ENCODE measurements at places on chromosomes 1 and 21.
A peak's percentile ranks its signal among the peaks of the same experiment; 100 is the strongest.

DNA sequence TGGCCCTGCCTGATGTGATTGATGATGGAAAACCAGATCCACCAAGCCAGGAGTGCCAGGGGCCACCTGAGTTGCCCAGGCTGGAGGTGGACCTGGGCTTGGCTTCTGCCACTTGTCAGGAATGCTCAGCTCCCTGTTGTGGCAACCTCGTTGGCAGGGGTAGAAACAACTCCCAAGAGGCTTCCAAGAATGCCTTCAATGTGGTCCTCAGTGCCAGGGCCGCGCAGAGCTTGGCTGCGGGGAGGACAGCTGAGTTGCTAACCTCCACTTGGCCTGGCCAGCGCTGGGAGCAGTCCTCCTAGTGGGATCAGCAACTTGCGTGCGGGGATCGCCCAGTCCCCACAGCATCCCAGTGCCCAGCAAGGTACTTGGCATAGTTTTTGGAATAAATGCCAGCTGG, 9.0 kb downstream of the MYOM3 start:
- no peaks in the 10 kb centered on the region for H3K36me3 ChIP-seq
- no peak for DNase-seq
- no peaks in the 10 kb centered on the region for H3K27me3 ChIP-seq
- no peak overlapping the region for H3K27ac ChIP-seq

GRCh38 chr1:226082959-226083301, 20.4 kb downstream of the H3-3A start:
- H3K4me3 ChIP-seq, result peak overlapping the region; percentile 84
- peaks cover 8% of the 10 kb centered on the region for H3K4me1 ChIP-seq
- H3K27me3 ChIP-seq, result no peaks in the 10 kb centered on the region
- no peak overlapping the region for H3K27ac ChIP-seq
- H3K36me3 ChIP-seq, result no peaks in the 10 kb centered on the region
- DNase-seq, result no peak

- H3K36me3 ChIP-seq, result no peaks in the 10 kb centered on the region
- H3K27ac ChIP-seq, result no peak overlapping the region
- H3K27me3 ChIP-seq, result no peaks in the 10 kb centered on the region
- no peak overlapping the region for H3K4me3 ChIP-seq
- no peaks in the 10 kb centered on the region for H3K4me1 ChIP-seq
These were observed 54.3 kb upstream of the SH3GLB1 start for GRCh38 chr1:86650065-86650464.

GRCh38 chr1:8024329-8024728, 1.8 kb downstream of the ERRFI1 start:
- peaks cover 19% of the 10 kb centered on the region for H3K27me3 ChIP-seq
- peaks cover 9% of the 10 kb centered on the region for H3K4me1 ChIP-seq
- no peak overlapping the region for H3K27ac ChIP-seq

DNA sequence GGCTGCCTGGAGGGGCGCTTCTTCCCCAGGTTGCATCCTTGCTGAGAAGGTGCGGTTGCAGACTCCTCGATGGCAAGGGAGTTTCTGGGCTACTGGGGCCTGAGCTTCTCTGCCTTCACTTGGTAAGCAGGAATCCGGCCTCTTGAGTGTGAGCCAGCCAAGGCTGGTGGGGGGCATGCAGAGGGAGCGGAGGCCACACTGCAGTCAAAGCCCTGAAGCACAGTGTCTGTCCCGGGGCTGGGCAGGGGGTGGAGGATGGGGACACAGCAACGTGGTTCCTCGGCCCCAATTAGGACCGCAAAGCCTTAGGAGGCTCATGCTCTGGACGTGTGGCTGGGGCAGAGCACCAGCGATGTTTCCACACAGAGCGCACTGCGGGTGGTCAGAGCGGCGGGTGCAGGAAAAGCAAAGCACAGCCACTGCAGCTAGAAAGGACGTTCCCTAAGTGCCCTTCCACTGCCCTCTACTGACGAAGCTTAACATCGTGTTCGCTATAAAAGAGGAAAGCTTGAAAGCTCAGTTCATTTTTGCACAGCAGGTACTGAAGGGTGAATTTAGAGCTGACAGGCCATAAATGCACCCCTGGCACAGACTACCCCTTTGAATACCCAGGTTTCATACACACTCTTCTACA, 60.7 kb upstream of the COG2 start:
- no peak overlapping the region for H3K27ac ChIP-seq
- peaks cover 23% of the 10 kb centered on the region for H3K27me3 ChIP-seq
- H3K4me1 ChIP-seq, result no peaks in the 10 kb centered on the region
- no peak overlapping the region for H3K4me3 ChIP-seq
- no peak for DNase-seq

GRCh38 chr1:31760471-31761470, 3.4 kb downstream of the ADGRB2 start:
- peaks cover 18% of the 10 kb centered on the region for H3K27me3 ChIP-seq
- no peak overlapping the region for H3K27ac ChIP-seq
- no peaks in the 10 kb centered on the region for H3K36me3 ChIP-seq
- H3K4me3 ChIP-seq, result peak overlapping the region; percentile 58
- peaks cover 20% of the 10 kb centered on the region for H3K4me1 ChIP-seq

DNA sequence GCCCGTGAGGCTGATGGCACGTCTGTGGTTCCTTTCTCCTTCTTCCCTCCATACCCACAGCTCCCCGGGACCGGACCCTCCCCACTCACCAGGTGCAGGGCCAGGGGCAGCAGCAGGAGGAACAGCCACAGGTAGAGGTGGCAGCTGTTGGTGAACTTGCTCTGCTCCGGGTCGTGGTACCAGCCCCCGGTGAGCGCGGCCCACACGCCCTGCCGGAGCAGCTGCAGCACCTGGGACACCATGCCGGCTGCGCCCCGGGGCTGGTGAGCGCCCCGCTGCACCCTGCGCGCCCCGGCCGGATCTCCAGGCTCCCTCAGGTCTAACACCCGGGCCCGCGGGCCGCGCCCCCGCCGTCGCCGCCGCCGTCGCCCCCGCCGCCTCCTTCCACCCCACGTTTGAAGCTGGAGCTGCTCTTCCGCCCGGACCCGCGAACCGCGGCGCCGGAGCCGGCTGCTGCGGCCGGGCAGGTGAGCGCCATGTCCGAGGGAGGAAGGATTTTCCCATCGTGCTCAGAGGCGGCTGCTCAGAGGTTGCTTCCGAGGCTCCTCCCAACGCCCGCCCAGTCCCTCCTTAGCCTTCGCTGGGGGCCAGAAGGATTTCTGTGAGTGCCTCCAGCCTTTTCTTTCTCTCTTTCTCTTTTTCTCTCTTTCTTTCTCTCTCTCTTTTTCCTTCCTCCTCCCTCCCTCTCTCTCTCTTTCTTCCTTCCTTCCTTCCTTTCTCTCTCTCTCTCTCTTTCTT, at the start of gene PCNX2:
Gene PCNX2 (minus strand): TSS at position 489 of the 738 bp plus-strand sequence. CDS start 247 bp downstream, at position 242.
- H3K27me3 ChIP-seq, result no peaks in the 10 kb centered on the region
- peaks cover 25% of the 10 kb centered on the region for H3K4me1 ChIP-seq
- peak within 1 kb of the TSS; percentile 91 for H3K4me3 ChIP-seq
- DNase-seq, result peak; percentile 77
- H3K36me3 ChIP-seq, result no peaks in the 10 kb centered on the region

Data from activated naive CD4-positive, alpha-beta T cell treated with anti-CD3 and anti-CD28 coated beads for 36 hours (primary cell).